ENCODE measurements at places on chromosomes 11 and 22. TPM values are rescaled to one million over a fixed set of nuclear protein-coding genes. Genes with fewer than 3 reads are reported as not detected.
A peak's percentile ranks its signal among the peaks of the same experiment; 100 is the strongest.

The SSTR3 gene
- not detected for total RNA-seq

The ZNRF3 gene
- total RNA-seq, result 37.9 TPM

DNA sequence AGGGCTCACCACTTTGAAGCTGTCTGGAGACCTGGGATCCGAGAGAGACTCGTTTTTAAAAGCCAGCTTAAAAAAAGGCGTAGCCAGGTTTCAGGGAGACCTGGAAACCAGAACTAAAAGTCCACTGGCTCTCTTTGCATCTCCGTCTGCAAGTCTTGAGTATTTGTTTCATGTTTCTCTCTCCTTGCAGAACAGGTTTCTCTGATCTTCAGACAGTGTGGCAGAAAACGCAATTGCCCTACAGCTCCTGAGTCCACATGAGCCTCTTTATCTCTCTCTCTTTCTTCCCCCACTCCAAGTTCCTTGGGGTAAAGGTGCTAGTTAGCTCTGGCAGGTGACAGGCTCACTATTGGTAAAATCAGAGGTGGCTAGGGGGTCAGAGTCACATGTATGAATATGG lies 67.0 kb upstream of the AMPD3 start:
- DNase-seq, result peak; percentile 63

DNA sequence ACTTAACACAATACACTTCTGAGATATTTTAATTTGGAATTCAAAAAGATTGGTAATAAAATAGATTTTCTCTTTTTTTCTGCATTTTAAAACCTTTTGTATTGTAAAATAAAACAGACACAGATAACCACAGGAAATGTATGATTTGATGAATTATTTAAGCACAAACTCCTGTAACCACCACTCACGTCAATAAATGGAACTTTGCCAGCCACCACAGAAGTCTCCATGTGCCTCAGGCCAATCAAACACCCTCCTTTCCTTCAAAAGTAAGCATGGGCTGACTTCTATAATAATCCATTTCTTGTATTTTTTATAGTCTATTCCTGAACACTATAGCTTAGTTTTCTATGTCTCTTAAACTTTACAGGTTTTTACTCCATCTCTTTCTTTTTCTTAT lies 721.7 kb downstream of the DLG2 start:
- DNase-seq, result no peak

DNA sequence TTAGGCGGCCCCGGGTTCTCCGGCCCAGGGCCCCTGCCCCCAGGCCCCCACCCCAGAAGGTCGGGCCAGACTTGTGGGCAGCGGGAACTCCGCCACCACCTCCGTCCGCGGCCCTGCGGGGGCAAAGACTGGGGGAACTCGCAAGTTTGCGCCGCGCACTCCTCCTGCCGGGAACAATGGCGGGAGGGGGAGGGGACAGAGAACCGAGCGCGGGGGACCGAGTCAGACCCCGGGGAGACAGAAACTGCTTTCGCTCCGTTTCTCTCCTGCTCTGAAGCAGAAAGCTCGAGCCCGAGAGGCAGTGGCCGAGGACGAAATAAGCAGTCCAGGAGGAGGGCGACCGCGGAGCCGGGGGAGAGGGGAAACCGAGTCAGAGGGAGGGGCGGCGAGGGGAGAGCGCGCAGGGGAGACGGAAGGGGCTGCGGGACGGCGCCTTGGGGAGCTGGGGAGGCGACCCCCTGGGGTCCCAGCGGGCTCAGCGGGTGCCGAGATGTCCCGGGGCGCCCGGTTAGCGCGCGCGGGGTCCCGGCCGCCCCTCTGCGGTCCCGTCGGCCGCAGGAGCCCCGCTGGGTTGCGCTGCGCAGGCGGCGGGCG lies 555 bp downstream of the TP53I11 start:
- DNase-seq, result peak; percentile 21

DNA sequence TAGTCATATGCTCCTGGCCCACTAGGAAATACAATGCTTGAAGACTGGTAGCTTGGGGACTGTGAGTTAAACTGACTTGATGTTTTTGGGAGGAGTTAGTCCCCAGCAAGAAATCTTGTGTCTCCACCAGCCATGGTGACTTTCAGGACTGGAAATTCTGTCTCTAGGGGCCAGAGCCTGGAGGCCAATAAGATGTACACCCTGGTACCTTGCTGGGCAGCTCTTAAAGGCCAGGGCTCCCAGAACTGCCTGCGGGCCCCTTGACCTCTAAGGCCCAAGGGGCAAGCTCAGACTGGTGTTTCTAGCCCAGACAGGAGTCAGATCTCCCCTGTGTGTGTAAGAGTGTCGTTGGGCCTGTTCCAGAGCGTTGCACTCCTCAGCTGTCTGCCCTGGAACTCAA lies 128.7 kb upstream of the C11orf58 start:
- no peak for DNase-seq
